ENCODE measurements at places on chromosomes 7 and 10. TPM values are rescaled to one million over a fixed set of nuclear protein-coding genes. Genes with fewer than 3 reads are reported as not detected.

DNA sequence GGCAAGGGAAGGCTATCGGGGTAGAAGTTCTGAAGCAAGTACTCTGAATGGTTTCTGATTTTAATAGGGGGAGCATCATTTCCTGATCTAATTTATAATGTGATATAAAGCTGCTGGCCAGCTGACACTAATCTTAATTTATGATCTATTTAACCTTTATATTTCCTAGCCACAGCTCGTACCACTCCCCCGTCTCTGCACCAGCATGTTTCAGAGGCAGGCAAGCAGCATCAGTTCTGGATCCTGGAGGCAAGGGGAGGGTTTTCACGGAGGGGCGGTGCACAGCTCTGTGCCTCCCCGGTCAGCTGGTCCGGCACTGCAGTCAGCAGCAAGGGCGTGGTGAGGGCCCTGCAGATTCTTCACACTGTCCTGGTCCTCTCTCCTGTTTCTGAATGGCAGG is 30.0 kb downstream of the MGMT start:
- DNase-seq: no peak

DNA sequence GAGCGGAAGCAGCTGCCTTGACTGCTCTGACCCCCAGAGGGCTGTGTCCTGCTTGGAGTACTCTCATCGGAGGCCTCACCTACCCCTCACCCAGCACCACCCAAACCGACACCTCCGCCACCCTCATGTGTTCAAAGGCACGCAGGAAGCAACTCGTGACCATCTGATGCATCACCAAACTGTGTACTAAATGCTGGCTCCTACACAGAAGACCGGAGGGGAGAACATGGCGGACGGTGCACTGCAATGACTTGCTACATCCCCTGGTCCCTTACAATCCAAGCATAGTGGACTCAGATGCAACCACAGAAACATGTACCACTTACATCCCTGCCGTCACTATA is 3.4 kb downstream of the PDAP1 start:
- DNase-seq: no peak

- DNase-seq: no peak
Measured at GRCh38 chr7:36764929-36765328, 40.6 kb upstream of the AOAH start.

DNA sequence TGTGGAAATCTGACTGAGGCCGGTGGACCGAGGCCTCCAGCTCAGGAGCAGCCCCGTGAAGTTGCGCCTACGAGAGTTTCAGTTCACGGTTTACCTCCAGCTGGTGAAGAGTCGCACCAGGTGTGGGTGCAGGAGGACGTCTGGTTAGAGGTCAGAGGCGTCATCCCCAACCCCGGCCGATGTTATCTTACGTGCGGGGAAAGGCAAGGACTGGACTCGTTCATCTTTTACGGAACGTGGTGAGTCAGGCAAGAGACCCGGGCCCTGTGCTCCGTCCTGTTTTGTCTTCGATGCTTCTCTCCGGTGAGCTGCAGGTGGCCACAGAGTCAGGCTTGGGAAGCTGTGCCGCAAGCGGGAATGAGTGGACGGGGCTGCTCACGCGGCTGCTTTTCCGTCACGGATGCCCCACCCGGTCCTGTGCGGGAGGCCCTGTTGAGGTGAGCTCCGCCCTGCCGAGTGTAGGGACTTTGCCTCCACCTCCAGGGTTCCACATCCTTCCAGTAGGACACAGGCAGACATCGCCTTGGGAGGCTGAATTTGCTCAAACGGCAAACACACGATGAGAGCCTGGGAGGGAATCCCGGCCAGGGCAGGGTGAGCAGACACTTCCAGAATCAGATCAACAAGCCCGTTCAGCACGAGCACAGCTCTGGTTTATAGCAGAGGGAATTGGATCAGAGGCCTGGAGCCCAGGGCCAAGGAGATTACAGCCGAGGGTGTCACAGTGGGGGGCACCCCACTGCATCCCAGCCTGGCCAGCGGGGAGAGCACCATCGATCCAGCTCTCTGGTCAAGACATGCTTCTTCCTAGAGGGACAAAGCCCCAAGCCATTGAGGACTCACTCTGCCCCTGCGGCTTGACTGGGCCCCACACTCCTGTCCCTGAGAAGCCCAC is 50.1 kb upstream of the INPP5A start:
- no peak for DNase-seq

GRCh38 chr10:21978191-21978862 is 25.2 kb downstream of the DNAJC1 start:
- DNase-seq: no peak

DNA sequence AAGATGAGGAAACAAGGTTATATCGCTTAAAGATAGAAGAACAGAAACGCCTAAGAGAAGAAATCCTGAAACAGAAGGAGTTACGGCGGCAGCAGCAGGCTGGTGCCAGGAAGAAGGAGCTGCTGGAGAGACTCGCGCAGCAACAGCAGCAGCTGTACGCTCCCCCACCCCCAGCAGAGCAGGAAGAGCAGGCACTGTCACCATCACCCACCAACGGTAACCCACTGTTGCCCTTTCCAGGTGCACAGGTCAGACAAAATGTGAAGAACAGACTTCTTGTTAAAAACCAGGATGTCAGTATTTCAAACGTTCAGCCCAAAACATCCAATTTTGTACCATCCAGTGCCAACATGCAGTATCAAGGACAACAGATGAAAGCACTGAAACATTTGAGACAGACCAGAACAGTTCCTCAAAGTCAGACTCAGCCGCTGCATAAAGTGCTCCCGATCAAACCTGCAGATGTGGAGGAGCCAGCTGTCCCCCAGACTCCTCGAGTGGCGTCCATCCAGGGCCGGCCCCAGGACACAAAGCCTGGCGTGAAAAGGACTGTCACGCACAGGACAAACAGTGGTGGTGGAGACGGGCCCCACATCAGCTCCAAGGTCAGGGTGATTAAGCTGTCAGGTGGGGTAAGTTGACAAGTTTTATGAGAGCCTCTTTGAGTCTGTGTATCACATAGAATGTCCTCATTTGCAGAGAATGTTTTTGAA is 67.1 kb downstream of the SHH start:
- no peak for DNase-seq

GRCh38 chr10:98295907-98296306 is 27.9 kb upstream of the LOXL4 start:
- peak; percentile 23 for DNase-seq

GRCh38 chr10:100697070-100697469 is 48.3 kb upstream of the PAX2 start:
- no peak for DNase-seq

- DNase-seq: no peak
Measured at GRCh38 chr10:121303287-121303890, 294.9 kb downstream of the FGFR2 start.

DNA sequence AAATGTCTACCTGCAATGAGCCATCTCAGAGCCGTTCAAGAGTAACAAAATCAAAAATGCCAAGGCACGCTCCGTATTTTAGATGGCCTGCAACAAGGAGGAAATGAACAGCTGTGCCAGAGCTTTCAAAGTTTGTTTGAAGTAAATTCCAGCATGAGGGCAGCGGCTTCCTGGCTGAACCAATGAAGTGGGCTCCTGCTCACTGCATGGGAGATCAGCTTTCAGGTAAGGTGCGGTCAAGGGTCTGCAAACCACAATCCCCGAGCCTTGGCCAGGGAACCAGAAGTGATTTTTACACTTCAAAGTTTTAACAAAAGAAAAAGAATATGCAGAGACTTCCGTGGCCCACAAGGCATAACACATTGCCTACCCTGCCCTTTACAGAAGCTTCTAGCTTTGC is 120.6 kb downstream of the DIP2C start:
- no peak for DNase-seq

DNA sequence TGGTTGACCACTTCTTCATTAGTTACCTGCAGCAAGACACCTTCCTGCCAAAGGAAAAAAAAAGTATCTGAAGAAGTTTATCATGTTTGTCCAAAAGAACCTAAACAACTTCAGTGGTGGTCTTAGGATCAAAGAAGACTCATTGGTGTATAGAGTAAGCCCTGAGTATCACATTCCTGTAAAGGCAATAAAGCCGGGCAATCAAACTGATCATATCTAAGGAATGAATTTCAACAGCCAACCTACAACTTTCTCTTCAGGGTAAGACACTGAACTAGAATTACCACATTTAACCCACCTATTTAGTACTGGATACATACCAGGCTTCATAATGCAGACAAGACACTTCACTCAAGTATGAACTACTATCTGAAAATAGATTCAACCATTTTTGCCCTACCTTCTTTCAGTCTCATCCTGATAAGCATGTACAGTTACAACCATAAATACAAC is 10.1 kb downstream of the HNRNPA2B1 start:
- DNase-seq: no peak

DNA sequence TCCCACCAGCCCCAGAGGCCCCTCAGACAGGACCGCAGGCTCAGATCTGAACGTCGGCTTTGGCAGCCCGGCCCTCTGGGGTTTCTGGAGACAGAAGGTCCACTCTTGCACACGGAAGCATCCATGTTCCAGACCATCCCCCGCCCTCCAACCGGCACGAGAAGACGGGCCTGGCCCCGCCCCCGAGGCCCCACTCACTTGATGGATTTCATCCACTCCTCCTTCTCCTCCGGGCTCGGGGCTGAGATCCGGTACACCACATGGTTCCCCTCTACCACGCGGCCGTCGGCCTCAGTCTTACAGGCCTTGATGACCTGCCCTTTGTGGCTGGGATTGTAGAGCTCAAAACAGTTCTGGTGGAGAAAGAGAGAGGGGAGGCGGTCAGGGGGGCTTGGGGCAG is 107.3 kb downstream of the CYTH3 start:
- DNase-seq: no peak

GRCh38 chr7:110766864-110767263 is 324.1 kb upstream of the LRRN3 start:
- DNase-seq: no peak

DNA sequence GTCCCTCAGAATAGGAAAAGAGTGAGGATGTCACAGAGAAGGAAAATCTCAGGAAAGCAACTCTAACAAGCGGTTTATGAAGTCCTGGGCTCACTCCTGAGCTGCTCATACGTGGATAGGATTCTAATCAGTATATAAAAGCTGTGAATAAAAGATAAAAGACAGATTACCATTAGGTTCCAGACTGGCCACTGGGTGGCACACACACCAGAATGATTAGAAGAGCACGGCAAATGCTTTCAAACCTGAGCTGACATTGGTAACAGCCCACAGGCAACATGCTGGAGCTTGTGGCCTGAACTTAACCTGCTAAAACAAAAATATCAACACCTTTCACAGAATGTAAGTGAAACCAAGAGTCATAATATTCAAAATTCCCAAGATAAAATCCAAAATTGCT is 370.8 kb downstream of the GRID1 start:
- DNase-seq: no peak

GRCh38 chr10:50279489-50279888 is 28.2 kb upstream of the ASAH2 start:
- no peak for DNase-seq

DNA sequence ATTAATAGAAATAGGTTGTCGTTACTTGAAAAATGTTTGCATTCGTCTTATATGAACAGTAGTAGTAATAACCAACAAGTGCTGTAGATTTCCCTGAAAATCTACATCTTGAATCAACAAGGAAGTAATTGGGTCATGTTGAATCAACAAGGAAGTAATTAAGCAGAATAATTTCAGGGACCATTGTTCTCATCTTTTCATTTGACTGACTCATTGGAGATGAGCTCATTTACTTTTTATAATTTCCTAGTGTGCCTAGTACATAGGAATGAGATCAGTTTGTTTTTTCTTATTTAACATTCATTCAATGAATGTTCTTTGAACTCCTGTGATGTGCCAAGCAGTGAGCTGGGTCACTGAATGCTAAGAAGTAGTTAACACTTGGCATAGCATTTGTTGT is 8.2 kb downstream of the CLDN12 start:
- DNase-seq: no peak

- DNase-seq: no peak
Measured at GRCh38 chr10:72067463-72068125, 20.8 kb downstream of the SPOCK2 start.

- DNase-seq: no peak
Measured at GRCh38 chr10:14598809-14599764, 175.6 kb downstream of the FAM107B start.

DNA sequence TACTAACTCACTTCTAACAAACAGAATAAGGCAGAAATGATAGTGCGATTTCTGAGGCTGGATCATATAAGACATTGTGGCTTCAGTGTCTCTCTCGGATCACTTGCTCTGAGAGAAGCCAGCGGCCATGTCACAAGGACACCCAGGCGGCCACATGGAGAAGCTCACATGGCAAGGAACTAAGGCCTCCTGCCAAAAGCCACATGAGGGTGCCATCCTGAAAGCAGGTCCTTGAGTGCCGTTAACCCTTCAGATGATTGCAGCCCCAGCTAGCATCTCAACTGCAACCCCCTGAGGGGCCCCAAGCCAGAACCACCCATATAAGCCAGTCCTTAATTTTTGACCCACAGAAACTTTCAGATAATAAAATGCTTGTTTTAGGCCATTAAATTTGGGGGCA is 6.9 kb upstream of the VDAC2 start:
- DNase-seq: no peak

DNA sequence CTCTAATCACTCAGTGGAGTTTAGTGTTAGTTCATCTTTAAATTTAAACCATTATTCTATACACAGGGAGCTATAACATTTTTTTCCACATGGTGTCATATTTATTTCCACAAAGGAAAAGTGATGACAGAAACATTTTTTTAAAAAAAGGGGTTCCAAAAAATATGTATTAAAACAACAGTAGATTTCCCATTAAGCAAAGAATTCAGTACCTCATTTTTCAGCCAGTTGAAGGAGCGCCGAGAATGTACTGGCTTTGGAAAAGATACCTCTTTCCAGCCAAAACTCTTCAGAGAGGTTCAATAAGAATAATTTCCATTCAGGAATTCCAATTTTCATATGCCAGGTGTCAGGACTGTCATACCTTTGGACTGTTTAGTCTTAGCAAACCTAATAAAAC is 250.5 kb upstream of the MEOX2 start:
- DNase-seq: no peak

- DNase-seq: no peak
Measured at GRCh38 chr7:26199301-26200037, 1.1 kb downstream of the HNRNPA2B1 start.

RBM20 gene
- polyA plus RNA-seq: 0.15 TPM

SKIDA1 gene
- polyA plus RNA-seq: 0.62 TPM

CDK14 gene
- 28.4 TPM for polyA plus RNA-seq

SLC13A1 gene
- polyA plus RNA-seq: not detected

VGF gene
- 0.38 TPM for polyA plus RNA-seq

TIMM23B gene
- 16.6 TPM for polyA plus RNA-seq

CHAT gene
- polyA plus RNA-seq: not detected

STEAP1 gene
- 10.1 TPM for polyA plus RNA-seq

ZNF425 gene
- 1.8 TPM for polyA plus RNA-seq

Measured in AG04450 (cell line).